ENCODE measurements at places on chromosomes 3 and 15.

GRCh38 chr15:90232196-90232595 is 1.5 kb downstream of the CIB1 start:
- no peaks in the 10 kb centered on the region for H3K27me3 ChIP-seq
- H3K27ac ChIP-seq = no peak overlapping the region
- no peak overlapping the region for H3K4me3 ChIP-seq
- peaks cover 4% of the 10 kb centered on the region for H3K4me1 ChIP-seq

- no peaks in the 10 kb centered on the region for H3K36me3 ChIP-seq
- DNase-seq = peak; percentile 87
- H3K27ac ChIP-seq = no peak overlapping the region
- no peaks in the 10 kb centered on the region for H3K4me1 ChIP-seq
- peaks cover 1% of the 10 kb centered on the region for H3K27me3 ChIP-seq
Measured at GRCh38 chr15:56805466-56806147, 72.3 kb upstream of the ZNF280D start.

- no peak for DNase-seq
- H3K27me3 ChIP-seq = no peaks in the 10 kb centered on the region
- peaks cover 42% of the 10 kb centered on the region for H3K36me3 ChIP-seq
- peak overlapping the region; percentile 77 for H3K4me3 ChIP-seq
- H3K27ac ChIP-seq = peak overlapping the region; percentile 44
- 0 out of 2 replicates have a peak, but pooled peaks cover 2% of the 10 kb centered on the region for H3K4me1 ChIP-seq
Measured at GRCh38 chr15:101277943-101278564, 769 bp upstream of the SELENOS start.

DNA sequence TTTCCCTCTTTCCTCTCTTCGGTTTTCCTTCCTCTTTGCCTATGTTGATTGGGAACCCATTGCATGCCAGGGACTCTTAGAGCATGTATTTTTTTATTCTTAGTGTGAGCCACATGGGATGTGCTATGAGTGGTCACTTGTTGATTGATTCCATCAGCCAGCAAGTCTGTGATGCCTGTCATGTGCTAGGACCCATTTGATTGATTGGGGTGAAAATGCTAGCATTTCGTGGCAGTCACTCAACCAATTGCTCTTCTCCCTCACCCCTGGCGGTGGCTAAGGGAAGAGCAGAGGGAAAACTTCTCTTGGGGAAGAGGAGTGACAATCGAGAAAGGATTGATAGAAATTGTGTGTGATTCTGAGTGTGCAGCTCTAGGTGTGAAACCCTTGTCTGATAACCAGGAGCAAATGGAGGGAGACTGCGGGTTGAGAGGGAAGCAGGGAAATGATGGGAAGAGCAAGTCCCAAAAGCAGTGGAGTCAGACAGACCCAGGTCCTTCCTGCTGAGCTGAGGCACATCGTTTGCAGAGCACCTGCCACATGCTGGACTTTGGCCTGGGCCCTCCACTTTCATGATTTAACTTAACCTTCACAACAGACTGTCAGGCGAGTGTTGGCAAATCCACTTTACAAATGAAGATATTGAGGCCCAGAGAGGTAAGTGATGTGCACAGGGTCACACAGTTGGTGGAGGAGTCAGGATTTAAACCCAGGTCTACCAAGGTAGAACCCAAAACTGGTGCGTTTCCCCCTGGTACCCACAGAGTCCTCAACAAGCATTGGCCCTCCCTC is 40.0 kb downstream of the SLC6A11 start:
- H3K27me3 ChIP-seq = no peaks in the 10 kb centered on the region
- H3K4me1 ChIP-seq = no peaks in the 10 kb centered on the region
- DNase-seq = no peak
- H3K4me3 ChIP-seq = no peak overlapping the region

DNA sequence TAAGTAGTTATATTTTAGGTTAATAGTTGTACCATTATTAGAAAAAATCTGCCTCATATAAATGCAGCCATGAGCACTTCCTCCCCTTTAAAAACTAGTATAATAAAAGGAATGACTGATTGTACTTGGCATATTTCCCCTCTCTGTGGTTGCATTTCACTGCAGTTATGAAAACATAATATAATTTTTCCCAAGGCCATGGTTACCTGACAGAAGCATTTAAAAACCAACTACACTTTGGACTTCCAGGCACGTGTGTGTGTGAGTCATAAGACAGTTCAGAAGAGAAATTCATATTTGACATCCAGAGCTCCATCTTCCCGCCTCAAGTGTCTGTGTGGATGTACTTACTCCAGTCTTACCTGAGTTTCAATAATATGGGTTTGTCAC is 828.2 kb upstream of the CFAP20DC start:
- H3K4me1 ChIP-seq = no peaks in the 10 kb centered on the region
- no peaks in the 10 kb centered on the region for H3K36me3 ChIP-seq
- DNase-seq = peak; percentile 8
- peaks cover 9% of the 10 kb centered on the region for H3K27me3 ChIP-seq
- no peak overlapping the region for H3K27ac ChIP-seq

DNA sequence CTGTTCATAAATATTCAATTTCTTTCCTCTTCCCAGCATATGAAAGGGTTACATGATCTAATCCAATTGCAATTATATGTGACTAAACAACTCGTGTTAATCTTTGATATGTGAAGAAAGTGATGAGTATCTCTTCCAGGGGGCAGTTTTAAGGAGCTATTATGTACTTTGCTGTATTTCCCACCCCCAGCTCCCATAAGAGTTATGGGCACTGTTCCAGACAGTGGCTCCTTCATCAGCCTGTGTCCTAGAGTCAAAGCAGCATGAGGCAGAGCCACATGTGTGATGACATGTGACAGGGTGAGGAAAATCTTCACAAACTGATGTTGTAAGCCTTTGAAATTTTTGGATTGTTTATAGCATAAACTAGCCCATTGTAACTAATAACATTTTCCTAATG is 315.4 kb downstream of the DIPK2A start:
- H3K4me3 ChIP-seq = no peak overlapping the region
- H3K4me1 ChIP-seq = no peaks in the 10 kb centered on the region

DNA sequence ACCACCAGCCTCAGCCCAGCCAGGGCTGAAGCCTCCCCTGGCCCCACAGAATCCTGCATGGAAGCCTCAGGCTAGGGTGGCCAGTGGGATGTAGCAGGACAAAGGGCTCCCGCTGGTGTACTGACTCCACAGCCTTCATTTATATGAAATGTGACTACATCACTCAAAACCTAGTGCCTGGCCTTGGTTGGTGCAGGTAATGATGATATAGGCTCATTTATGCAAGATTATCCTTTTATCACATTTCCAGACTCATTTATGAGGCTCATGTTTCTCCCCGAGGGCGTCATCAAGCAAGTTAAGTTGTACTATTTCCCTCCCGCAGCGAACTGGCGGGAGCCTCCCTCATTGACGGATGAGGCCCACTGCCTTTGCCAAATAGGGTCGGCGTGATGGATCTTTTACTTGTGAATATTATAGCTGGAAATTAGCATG is 179.1 kb upstream of the SMAD3 start:
- no peak overlapping the region for H3K27ac ChIP-seq
- no peak overlapping the region for H3K4me3 ChIP-seq
- H3K4me1 ChIP-seq = peaks cover 20% of the 10 kb centered on the region
- no peaks in the 10 kb centered on the region for H3K27me3 ChIP-seq
- DNase-seq = no peak

GRCh38 chr15:50108461-50108860 is 10.6 kb downstream of the ATP8B4 start:
- H3K4me1 ChIP-seq = no peaks in the 10 kb centered on the region
- H3K27me3 ChIP-seq = no peaks in the 10 kb centered on the region
- H3K4me3 ChIP-seq = no peak overlapping the region
- H3K36me3 ChIP-seq = no peaks in the 10 kb centered on the region
- H3K27ac ChIP-seq = no peak overlapping the region

DNA sequence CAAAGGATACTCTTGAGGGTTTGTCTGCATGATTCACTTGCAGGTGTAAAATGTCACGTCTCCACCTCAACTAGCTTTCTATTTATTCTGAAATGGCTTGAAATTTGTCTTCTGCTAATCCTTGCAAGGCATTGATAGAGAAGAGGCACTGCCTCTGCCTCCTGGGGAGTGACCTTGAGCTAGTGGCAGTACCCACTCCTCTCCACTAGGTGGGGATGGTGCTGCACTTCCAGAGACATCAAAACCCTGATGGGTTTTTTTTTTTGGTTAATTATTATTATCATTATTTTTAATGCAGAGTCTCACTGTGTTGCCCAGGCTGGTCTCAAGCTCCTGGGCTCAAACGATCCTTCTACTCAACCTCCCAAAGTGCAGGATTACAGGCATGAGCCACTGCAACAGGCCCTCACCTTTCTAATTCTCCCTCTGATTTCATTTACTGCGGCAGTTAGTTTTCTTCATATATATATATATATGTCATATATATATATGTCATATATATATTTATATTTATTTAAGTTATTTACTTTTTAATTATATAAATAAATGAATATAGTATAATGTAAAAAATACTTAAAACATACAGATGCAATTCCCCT is 117.6 kb upstream of the EIF1B start:
- H3K4me1 ChIP-seq = no peaks in the 10 kb centered on the region
- no peaks in the 10 kb centered on the region for H3K36me3 ChIP-seq
- H3K27ac ChIP-seq = no peak overlapping the region
- DNase-seq = peak; percentile 51
- H3K4me3 ChIP-seq = no peak overlapping the region

DNA sequence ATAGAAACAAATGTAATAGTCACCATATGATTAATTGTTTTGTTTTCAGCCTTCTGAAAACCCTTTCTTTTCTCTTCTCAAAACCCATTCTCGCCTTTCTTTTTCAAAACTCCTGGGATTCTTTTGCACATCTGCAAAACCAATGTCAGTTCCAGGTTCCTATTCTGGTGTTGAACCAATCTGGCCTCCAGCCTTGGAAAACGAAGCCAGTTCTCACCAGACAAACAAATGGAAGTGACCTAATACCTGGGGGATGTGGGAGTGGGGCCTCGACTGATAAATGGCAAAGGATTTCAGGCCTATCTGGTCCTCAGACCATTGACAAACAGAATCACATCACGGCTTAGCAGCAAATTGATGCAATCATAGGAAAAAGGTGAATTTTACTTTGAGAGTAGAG is 73.0 kb downstream of the COL8A1 start:
- H3K27me3 ChIP-seq = no peaks in the 10 kb centered on the region
- H3K4me1 ChIP-seq = no peaks in the 10 kb centered on the region
- no peak overlapping the region for H3K27ac ChIP-seq
- no peak overlapping the region for H3K4me3 ChIP-seq

DNA sequence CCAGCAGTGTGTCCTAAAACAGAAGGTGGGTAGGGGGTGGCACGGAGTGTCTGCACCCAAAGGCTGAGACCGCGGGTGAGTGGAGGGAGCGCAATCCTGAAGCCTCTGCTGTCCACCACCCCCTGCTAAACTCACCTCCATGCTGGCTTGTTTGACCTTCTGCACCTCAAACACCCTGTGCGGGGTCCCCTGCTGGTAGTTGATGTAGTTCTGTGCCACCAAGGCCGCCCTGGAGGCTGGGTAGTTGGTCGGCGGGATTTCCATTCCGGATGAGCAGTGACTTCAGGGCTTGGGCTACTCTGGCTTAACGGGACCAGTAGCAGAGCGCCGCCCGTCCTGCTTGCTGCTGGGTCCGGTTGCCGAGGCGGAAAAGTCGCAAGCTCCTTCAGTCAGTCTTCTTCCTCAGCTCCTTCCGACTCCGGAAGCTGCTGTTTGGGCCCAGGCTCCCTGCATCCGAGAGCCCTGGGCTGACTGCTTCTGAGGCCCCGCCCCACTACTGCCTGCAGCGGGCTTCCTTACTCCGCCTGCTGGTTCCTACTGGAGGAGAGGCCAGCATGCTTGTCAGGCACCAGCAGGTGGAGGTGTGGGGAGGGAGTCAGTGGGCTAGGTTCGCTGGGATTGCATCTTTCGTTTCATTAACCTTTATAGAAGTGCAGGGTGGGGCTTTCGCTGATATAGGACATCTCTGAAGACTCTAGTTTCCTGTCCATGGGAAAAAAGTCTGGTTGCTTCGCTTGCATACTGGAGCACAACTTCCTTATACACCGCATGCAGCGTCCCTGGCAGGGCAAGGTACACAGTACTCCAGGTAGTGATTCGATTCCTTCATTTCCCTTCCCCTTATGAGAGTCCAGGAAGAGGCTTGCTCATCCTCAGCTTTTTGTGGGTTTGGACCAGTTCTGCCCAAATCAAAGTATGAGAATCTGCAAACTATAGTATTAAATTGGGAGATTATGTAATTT is at the start of gene LXN:
Gene LXN, minus strand, starts transcription at position 434 of the 962 bp plus-strand sequence. Its CDS starts 170 bp downstream, at position 264.
- no peaks in the 10 kb centered on the region for H3K27me3 ChIP-seq
- peaks cover 5% of the 10 kb centered on the region for H3K36me3 ChIP-seq
- peak; percentile 87 for DNase-seq

- DNase-seq = no peak
- H3K4me3 ChIP-seq = no peak overlapping the region
- H3K36me3 ChIP-seq = no peaks in the 10 kb centered on the region
- H3K27me3 ChIP-seq = no peaks in the 10 kb centered on the region
Measured at GRCh38 chr15:64915518-64916227, 4.0 kb downstream of the ANKDD1A start.

GRCh38 chr3:119518026-119518425 is 19.7 kb downstream of the TIMMDC1 start:
- no peak overlapping the region for H3K4me3 ChIP-seq
- no peak overlapping the region for H3K27ac ChIP-seq
- no peak for DNase-seq
- peaks cover 29% of the 10 kb centered on the region for H3K36me3 ChIP-seq

GRCh38 chr15:82805994-82806406 is at the start of gene FSD2:
TSS of gene FSD2 (minus strand) at chr15:82806069. CDS start at chr15:82787390, 18,679 bp downstream.
- peaks cover 11% of the 10 kb centered on the region for H3K27me3 ChIP-seq
- H3K4me1 ChIP-seq = no peaks in the 10 kb centered on the region
- no peak within 1 kb of the TSS for H3K4me3 ChIP-seq
- no peak within 1 kb of the TSS for H3K27ac ChIP-seq
- H3K36me3 ChIP-seq = no peaks in the 10 kb centered on the region

DNA sequence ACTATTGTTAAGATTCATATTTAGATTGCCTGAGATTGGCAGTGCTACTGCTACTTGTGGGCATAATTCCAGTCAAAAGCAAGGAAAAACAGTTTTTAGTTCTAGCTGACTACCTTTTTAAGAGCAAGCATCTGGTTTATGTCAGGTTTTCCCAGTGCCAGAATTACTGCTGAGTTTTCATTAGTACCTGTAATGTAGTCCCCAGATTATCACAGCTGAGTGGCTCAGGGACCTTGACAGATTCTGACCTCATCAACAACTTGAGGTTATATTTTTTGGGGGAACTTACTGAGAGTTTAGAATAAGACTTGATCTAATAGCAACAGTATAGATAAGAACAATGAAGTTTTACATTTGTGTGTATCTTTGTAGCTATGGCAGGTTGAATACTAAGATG is 31.0 kb downstream of the NXPE3 start:
- H3K4me1 ChIP-seq = peaks cover 2% of the 10 kb centered on the region
- H3K4me3 ChIP-seq = no peak overlapping the region
- H3K27me3 ChIP-seq = no peaks in the 10 kb centered on the region

Measured in IMR-90 (cell line).